ENCODE measurements at places on chromosomes 7 and 10.

GRCh38 chr7:12685550-12685949, 1.9 kb upstream of the ARL4A start:
- DNase-seq: no peak

DNA sequence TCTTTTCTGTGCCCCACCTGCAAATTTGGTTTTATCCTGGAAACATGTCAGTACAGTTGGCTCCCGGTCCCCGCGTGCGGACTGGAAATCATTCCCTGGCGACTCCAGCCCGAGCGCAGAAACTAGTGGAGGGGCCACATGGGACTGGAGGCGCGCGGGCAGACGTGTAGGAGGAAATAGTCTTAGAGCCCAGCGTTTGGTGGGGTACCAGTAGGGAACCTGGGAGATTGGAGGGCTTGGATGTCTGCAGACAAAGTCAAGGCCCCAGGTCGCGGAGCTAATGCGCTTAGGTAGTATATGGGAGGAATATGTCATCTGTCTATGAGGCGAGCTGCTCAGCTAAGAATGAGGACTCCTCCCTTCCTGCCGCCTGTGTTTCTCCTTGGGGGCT, 1.3 kb downstream of the GALNT17 start:
- DNase-seq: no peak

DNA sequence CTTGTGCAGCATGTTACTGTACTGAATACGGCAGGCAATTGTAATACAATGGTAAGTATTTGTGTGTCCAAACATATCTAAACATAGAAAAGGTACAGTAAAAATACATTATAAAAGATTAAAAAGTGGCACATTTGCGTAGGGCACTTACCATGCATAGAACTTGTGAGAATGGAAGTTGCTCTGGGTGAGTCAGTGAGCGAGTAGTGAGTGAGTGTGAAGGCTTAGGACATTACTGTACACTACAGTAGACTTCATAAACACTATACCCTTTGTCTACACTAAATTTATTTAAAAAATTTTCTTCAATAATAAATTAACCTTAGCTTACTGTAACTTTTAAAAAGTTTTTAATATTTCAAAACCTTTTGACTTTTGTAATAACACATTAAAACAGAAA, 37.5 kb downstream of the BPGM start:
- DNase-seq: no peak

- no peak for DNase-seq
These were observed 26.3 kb upstream of the SLC35G1 start for GRCh38 chr10:93867525-93867924.

- no peak for DNase-seq
These were observed 12.0 kb downstream of the PNLIPRP2 start for GRCh38 chr10:116632596-116633215.

- DNase-seq: no peak
These were observed 32.0 kb downstream of the KDM7A start for GRCh38 chr7:140144821-140145220.

DNA sequence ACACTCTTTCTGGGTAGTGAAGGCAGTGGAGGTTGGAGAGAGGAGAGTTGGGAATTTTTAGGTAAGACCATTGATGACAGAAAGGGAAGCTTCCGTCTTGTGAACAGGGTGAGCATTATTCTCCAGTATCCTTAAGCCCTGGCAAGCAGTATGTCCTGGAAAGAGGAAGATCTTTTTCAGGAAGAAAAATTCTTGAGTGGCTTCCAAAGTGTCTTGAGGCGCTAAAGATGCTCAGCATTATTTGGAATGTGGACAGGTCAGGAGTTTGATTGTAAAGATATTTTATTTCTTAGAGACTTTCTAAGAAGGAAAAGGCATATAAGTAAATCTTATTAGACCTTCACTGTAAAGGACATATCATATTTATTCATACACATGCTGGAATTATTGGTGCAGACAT, 54.3 kb downstream of the ABCC2 start:
- DNase-seq: no peak

Data from activated gamma-delta T cell (primary cell).